ENCODE measurements at places on chromosomes 3 and 15.
A peak's percentile ranks its signal among the peaks of the same experiment; 100 is the strongest.

GRCh38 chr3:98980915-98981596, 79.6 kb upstream of the DCBLD2 start:
- DNase-seq, result no peak

- peak; percentile 85 for DNase-seq
These were observed 2.3 kb downstream of the SUCNR1 start for GRCh38 chr3:151875759-151876158.

DNA sequence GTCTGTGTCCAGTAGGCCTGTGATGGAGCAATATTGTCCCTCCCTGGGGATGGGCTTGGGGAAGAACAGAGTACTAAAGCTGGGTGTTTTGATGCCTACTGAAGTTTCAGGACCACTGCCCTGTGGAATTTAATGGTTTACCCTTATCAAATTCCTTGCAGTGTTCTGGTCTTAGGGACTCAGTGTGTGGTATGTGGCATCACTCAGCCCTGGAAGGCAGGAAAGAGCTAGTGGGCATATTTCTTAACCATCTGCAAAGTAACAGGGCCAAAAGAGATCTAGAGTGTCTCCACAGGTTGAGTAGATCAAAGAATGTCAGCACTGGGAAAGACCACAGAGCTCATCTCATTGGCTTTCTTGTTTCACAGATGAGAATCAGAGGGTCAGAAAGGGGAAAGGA, 11.8 kb upstream of the SCN10A start:
- DNase-seq, result no peak

- DNase-seq, result no peak
These were observed 670.5 kb downstream of the NLGN1 start for GRCh38 chr3:174068035-174068434.

DNA sequence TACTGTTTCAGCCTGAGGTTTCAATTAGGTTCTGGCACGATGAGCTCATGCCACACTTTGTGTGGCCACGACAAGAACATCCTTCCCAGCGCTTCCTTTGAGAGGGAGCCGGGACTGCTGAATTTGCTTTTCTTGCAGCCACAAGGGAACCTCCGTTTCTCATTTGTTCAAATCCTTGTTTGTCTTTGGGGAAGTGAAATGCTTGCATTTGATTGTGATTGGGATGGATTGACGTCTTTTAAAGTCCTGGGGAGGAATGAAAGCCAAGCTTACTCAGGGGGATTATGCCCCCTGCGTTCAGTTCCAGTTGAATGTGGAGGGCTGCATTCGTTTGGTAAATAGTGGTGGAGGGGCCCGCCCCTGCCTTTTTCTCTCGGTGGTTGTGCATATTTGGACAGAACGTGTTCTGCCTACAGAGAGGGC, 277.6 kb downstream of the THSD4 start:
- no peak for DNase-seq

- DNase-seq, result no peak
These were observed 7.1 kb downstream of the CLRN1 start for GRCh38 chr3:150965436-150965835.

DNA sequence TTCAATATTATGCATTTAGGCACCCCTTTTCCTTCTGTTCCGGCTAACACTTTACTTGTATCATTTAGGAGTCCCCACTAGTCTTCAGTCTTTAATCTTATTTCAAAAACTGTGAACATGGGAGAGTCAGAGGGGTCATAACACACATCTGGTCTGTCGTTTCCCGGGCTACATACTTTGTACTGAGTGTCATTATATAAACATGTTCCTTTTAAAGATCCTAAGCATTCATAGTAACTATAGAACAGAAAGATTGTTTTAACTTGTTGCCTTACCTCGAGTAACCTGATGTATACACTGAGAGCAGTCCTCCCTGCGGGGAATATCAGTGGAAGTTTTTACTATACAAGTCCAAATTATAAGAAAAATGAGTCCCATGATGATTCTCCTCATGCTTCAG, 78.2 kb upstream of the VEPH1 start:
- DNase-seq, result no peak

DNA sequence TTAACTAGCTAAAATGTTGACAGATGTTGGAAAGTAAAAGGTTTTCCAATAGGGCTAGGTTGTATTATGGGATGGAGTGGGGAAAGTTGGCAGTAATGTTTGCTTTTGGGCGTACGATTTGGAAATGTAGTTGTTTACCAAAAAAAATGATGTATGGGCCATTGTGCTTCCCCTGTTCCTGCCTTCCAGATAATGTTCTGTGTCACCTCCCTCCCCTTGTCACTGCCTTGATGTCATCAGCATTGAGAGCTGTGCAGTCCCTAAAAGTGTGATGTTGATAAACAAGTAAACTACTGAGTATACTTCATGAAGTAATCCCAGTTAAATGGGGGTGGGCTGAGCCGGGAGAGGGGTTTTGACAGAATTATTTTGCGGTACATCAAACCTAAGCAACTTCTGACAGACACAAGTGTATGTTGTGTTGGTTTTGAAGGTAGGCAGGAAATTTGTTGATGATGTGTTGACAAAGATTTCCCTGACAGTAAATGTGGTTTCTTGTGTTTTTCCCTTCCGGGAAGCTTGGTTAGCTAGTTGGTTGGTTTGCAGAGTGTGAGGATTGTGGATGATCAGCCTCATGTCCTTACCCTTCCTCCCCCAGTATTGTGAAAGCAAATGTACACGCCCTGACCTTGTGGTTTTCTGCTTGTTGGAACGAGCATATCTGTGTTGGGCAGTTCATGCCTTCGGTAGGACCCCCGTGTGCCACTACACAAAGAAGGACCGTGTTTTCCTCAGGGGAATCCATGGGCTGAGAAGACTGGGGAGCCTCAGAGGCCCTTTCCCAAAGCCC, 87.3 kb downstream of the PGPEP1L start:
- peak; percentile 51 for DNase-seq

- no peak for DNase-seq
These were observed 505.4 kb downstream of the ZIC1 start for GRCh38 chr3:147914532-147914931.
